ENCODE measurements at places on chromosomes 11 and 22. TPM values are rescaled to one million over a fixed set of nuclear protein-coding genes. Genes with fewer than 3 reads are reported as not detected.

- DNase-seq: no peak
These were observed 24.3 kb upstream of the PPFIA1 start for GRCh38 chr11:70246196-70246595.

DNA sequence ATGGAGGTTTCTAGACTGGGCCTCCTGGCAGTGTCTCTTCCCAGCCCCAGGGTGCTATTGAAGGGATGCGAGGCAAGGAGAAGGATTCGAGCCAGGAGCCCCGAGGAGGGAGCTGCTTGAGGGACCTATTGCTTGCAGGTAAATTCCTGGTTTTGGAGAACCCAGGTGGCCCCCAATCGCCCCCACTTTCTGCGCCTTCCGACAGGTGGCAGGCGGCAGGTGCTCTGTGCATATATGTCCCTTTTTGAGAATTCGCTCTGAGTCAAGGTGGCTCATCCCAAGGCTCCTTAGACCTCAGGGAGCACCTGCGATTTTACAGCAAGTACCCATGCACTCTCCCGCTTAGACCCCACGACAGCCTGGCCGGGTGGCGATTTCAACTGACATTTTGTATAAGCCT lies 40.3 kb upstream of the SHISAL1 start:
- DNase-seq: no peak

Gene SCGB1D2
- total RNA-seq: not detected

Gene CST6
- total RNA-seq: not detected

Gene NCR3LG1
- 2.3 TPM for total RNA-seq

- DNase-seq: peak; percentile 53
These were observed 6.4 kb downstream of the LTBP3 start for GRCh38 chr11:65551572-65552387.

Gene VWA5A
- total RNA-seq: 8.7 TPM

DNA sequence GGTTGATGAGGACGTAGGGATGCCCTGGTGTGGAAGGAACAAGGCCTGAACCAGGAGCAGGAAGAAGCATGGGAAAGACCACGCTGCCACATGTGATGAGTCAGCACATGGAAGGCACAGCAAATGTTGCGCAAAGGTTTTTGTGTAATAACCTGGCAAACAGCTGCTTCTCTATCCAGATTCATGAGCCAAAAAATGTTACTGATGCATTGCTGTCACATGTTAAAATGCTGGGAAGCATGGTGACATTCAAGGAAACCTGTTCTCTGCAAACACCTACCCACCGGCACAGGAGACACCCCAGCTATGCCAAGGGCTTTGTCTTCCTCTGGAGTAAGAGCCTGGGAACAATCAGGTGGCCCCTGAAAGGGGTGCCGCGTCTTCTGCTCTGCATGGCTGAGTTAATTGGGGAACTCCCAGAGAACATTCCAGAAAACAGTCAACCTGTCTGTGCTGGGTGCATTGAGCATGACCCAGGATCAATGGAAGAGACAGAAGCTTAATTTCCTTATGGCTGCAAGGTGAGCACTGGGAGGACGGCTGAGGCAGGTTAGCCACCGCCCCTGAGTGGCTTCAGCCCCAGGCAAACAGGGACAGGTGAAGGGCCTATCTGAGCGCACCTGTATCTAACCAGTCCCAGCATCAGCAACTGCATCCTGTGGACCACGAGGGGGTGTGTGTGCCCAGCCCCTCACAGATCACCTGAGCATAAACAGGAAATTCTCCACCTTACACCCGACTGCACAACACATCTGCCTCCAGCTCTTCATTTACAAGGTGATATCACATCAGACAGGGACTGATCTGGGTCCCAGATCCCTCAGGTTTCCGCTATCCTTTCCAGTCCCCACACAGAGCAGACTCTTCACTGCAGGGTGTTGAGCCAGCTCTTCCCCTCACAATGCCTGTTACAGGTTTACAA lies 108.4 kb downstream of the GGTLC2 start:
- DNase-seq: peak; percentile 48

GRCh38 chr22:48511211-48511610 lies 1316.5 kb downstream of the BRD1 start:
- no peak for DNase-seq
